ENCODE measurements at places on chromosomes 11 and 22.

- no peak for DNase-seq
Observed at GRCh38 chr11:80748207-80748925, 1307.5 kb upstream of the TENM4 start.

DNA sequence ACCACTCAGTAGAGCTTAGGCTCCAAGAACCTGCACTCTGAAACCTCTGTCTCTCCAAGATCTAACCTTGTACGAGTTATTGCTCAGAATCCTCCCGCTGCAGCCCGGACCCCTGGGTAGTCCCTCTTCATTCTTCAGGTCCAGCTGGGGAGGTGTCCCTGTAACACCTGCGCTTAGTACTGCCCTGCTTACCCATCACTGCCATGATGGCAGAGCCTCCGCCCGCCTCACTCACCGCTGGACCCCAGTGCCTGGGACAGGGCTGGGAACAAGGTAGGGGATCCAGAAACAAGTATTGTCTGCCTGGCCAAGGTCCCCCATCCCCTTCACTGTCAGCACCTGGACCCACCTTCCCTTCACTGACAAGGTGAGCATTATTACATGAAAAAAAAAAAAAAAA lies 50.3 kb downstream of the THAP12 start:
- DNase-seq, result no peak

DNA sequence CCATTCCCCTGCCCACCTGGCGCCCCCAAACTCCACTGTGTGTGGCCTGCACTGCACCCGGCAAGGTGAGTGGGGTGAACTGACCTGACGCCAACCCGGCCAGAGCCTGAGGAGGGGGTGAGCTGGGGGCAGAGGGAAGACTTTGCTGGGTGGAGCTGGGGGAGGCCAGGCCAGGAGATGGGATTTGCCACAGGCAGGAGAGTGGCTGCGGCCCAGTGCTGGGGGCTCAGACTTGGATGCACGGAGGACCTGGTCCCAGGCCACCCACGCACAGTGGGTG lies 17.8 kb upstream of the FLRT1 start:
- DNase-seq, result no peak

DNA sequence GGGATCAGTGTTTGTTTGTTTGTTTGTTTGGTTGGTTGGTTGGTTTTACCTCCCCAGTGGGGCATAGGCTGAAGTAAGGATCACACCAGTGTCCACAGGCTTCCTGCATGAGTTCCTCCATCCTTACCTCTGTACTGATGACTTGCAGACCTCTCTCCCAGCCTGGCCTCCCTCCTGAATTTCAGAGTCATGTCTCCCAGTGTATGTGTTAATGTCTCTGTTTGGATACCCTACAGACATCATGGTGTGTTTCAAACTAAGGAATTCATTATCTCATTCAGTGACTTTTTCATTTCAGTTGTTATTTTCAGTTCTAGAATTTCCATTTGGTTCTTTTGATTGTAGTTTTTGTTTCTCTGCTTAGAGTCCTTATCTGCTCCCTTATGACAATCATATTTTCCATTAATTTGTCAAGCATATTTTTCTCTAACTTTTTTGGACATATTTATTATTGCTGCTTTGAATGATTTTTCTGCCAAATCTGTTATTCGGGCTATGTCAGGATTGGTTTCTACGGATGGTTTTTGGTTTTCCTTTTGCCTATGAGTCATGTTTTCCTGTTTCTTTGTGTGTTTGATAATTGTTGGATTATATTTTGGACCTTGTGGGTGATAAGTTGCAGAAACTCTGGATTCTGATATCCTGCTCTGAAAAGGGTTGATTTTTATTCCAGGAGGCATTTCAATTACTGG lies 23.6 kb downstream of the MYEOV start:
- DNase-seq, result no peak

DNA sequence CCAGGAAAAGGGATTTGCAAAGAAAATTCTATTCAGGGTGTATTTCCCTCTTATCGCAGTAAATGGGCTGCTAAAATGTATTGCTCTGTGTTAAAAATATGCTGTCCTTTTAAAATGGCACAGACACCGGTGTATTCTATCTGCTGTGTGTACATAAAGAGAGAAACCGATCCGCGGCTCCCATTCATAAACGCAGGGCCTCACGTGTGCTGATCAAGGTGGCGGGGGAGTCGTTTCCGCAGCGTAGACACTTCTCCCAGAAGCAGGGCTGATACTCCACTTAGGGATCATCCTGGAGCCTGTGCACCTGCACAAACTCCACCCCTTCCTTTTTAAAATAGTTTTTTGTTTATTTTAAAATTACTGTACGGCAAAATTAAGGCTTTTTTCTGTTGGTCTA lies 26.1 kb upstream of the IGSF9B start:
- DNase-seq, result no peak

DNA sequence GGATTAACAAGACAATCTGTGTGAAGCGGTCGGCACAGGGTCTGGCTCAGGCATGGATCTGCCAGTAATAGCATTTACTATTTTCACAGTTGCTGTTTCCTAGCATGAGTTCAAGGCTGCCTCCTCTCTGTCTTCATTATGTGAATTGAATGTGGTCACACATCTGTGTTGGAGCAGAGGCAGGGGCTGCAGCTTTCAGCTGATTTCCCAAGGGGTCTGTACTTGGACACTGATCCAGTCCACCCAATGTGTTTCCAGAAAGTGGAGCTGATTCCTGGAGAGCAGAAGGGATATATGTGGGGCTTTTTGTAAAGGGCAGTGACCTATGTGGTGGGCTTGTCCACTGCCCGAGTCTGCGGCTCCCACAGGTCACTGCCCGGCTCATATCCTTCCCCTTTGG lies 3.5 kb upstream of the CELSR1 start:
- DNase-seq, result no peak

- no peak for DNase-seq
Observed at GRCh38 chr11:60343094-60343704, 16.1 kb downstream of the MS4A6E start.

GRCh38 chr11:131739243-131739882 lies 368.9 kb downstream of the NTM start:
- DNase-seq, result peak; percentile 62

- no peak for DNase-seq
Observed at GRCh38 chr11:86675017-86675416, 2.6 kb upstream of the ME3 start.

DNA sequence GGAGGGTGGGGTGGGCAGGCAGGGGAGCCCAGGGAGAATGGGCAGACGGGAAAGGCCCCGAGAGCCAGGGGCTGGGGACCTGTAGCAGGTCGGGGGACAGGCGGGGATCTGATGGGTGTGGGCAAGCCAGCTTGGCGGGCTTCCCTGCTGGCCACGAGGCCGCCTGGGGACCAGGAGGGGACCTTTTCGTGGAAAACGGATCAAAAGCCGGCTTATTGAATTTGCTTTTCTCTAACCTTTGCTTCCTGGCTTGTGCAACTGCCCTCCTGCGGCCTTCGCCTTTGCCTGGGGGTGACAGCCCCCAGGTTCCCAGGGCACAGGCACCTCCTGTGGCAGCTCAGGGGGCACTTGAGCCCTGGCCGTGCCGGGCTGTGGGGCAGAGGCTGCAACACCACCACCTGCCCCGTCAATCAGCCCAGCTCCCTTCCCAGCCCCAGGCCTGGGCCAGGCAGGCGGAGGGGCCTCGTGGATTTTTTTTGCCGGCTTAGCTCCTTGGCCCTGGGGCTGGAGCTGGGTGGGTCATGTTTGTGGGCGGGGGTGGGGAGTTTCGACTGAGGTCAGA lies 41.6 kb upstream of the H19 start:
- DNase-seq, result no peak

DNA sequence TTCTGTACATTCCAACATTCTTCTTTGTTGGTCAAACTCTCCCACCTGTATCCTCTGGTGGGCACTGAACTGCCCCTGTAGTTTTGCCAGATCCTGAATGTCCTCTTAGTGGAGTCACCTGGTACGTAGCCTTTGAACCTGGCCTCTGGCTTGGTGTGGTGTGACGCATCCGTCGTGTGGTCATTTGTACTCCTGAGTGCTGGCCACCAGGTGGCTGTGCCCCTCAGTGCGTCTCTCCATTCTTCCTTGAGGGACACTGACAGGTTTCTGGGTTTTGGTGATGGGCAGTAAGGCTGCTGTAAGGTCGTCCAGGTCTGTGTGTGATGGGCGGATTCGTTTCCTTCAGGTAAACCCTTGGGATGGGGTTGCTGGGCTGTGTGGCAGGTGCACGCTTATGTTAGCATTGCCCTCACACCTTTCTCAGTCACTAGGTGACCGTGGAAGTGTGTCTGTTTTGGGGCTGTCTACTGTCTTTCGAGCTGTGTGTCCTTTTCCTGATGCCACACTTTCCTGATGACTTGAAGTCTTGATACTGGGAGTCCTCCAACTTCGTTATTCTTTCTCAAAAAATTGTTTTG lies 13.6 kb upstream of the RANBP1 start:
- no peak for DNase-seq

DNA sequence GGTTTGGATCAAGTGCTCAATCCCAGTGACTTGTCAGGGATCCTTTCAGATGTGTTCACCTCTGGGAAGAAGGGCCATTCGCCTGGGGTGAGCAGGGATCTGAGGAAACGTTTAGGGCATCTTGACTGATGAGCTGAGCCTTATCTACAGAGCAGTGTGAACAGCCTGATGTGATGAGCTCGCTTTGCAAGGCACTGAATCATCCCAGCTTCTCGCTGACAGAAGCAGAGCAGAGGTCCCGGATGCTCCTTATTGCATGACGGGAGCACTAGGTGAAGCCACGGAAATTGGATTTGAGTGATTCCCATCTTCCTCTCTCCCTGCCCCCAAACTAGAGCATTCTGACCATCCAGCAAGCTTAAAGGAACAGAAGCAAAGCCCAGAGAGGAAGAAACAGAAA lies 46.5 kb downstream of the SEZ6L start:
- no peak for DNase-seq

- no peak for DNase-seq
Observed at GRCh38 chr22:45376703-45377102, 36.7 kb downstream of the SMC1B start.

DNA sequence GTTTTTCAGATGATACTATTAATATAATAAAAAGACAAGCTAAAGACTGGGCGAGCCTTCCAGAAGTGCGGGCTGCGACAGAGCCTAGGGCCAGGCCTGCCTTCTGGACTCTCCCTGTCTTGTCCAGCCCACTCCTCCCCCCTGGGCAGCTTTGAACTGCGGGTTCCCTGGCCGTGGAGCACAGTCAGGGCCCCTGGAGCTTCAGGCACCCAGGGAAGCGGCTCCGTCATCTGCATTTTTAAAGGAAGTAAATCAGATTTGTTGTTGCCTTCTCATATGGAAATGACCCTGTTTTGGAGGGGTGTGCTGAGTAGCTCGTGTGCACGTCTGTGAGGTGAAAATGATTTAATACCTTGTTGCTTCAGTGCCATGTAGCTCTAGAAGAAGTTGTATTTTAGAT lies 265.3 kb downstream of the TBC1D22A start:
- DNase-seq, result no peak

DNA sequence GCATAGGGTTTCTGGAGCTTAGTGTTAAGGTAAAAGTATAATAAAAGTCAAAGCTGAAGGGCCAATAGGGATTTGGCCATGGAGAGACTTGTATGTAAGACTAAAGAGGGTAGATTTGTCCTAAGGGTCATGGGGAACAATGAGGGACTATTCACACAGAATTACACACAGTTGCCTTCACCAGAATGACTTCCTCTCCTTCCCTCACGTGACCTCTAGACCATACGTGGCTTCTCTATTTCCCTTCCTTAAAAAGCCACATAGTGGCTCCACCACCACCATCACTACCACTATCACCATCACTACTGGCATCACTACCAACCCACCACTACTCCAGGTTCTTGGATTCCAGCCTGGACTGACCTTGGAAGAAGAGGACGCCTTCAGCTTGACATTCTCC lies 2.8 kb downstream of the HPX start:
- no peak for DNase-seq

- no peak for DNase-seq
Observed at GRCh38 chr22:46374663-46375474, 39.4 kb downstream of the TRMU start.

DNA sequence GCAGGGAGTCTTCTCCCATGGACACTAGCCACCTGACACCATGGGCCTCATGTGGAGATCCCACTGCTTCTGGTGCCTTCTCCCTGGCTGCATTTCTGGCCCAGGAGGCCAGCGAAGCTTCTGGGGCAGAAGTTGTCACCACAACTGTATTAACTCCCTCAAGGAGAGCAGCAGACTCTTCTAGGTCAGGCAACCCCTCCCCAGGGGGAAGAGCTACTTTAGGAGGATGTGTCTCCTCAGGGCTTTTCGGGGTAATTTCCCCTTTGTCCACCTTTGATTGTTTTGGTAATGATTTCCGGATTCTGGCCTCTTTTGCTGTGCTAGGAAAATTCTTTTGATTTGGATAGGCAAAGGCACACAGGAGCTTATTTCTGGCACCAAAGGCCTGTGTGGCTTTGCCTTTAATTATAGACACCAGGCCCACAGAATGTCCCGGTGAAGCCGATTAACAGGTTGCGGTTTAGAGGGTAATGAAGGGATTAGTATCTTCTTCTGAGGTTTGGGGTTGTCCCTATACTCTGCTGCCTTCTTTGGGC lies 8.9 kb upstream of the UCP2 start:
- DNase-seq, result no peak

GRCh38 chr11:119727523-119728151 lies 1.4 kb downstream of the NECTIN1 start:
- DNase-seq, result no peak

DNA sequence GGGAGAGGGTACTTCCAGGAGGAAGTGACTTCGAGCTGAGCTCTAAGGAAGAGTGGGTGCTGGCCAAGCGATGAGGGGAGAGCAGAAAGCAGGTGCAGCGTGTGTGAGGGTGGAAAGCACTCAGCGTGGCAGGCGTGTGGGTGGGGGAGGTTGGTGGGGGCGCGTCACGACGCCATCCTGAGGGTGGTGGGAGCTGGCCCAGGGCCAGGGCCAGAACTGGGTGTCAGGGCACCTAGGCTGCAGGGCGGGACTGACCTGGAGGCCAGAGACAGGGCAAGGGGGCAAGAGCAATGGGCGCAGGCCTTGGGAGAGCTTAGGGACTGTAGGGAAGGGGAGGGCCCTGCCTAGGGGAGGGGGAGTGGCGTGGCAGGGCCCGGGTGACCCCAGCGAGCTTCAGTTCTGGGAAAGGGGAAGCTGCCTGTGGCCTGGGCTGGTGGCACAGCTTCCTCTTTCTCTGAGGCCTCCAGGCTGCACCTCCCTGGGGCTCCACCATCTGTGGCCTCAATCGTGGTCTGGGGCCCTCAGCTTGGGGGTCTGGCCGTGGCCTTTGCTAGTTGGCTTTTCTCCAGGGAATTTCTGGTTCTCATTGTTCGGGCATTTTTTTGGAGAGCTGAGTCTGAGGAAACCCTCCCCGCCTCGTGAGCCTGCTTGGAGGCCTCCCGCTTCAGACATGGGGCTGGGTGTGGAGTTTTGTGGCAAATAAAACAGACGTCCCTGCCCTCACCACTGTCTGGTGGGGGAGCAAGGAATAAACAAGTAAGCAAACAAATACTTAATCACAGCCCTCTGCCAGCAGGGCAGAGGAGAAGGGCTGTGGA lies 8.9 kb downstream of the RELT start:
- peak; percentile 6 for DNase-seq

DNA sequence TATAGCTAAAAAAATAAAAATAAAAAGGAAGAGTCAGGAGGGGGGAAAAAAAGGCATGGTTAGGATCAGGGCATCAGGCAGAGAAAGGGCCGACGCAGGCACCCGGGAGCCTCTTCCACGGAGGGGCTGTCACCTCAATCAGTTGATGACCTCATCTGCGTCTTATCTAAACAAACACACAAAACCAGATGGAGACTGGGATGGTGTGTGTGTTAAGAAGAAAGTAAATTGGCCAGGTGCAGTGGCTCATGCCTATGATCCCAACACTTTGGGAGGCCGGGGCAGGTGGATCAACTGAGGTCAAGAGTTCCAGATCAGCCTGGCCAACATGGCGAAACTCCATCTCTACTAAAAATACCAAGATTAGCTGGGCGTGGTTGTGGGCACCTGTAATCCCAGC lies 63.6 kb downstream of the DHCR7 start:
- no peak for DNase-seq

- DNase-seq, result no peak
Observed at GRCh38 chr11:43164831-43165230, 147.0 kb upstream of the API5 start.

Measured in NCI-H2227 treated with DMSO at 0.1 percent for 48 hours (cell line).